ENCODE measurements at places on chromosomes 7 and 10.

DNA sequence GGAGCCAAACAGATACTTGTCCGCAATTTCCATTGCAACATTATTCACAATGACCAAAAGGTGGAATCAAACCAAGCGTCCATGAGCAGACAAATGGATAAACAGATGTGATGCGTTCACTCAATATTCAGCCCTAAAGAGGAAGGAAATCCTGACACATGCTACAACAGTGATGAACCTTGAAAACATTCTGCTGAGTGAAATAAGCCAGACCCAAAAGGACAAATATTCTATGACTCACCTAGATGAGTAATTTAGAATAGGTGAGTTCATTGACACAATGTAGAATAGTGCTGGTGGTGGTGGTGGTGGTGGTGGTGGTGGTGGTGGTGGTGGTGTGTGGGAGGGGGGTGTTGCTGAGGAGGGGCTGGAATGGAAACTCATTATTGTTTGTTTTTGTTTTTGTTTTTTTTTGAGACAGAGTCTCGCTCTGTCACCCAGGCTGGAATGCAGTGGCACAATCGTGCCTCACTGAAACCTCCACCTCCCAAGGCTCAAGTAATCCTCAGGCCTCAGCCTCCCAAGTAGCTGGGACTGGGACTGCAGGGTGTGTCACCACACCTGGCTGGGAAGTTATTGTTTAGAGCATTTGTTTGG lies 28.6 kb downstream of the SMKR1 start:
- peak; percentile 64 for DNase-seq

- DNase-seq = no peak
Measured at GRCh38 chr7:129643550-129644170, 32.1 kb downstream of the NRF1 start.

DNA sequence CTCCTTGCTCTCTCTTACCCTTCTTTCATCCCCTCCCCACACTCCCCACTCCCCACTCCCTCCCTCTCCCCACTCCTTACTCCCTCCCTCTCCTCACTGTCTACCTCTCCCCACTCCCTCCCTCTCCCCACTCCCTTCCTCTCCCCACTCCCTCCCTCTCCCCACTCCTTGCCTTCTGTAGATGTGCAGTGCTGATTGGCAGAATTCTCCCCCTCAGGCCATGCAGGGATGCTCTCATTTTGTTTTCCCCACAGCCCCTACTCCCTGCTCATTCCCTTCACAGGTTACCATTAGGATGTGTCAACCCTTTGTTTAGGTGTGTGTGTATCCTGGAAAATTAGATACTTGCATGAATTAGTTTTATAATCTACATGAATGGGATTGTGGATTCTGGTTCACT lies 90.3 kb downstream of the CELF2 start:
- no peak for DNase-seq

GRCh38 chr7:27442455-27442854 lies 199.9 kb downstream of the EVX1 start:
- no peak for DNase-seq

GRCh38 chr7:30269490-30269889 lies 14.9 kb upstream of the ZNRF2 start:
- DNase-seq = no peak

- no peak for DNase-seq
Measured at GRCh38 chr7:47300472-47301104, 281.3 kb downstream of the TNS3 start.

DNA sequence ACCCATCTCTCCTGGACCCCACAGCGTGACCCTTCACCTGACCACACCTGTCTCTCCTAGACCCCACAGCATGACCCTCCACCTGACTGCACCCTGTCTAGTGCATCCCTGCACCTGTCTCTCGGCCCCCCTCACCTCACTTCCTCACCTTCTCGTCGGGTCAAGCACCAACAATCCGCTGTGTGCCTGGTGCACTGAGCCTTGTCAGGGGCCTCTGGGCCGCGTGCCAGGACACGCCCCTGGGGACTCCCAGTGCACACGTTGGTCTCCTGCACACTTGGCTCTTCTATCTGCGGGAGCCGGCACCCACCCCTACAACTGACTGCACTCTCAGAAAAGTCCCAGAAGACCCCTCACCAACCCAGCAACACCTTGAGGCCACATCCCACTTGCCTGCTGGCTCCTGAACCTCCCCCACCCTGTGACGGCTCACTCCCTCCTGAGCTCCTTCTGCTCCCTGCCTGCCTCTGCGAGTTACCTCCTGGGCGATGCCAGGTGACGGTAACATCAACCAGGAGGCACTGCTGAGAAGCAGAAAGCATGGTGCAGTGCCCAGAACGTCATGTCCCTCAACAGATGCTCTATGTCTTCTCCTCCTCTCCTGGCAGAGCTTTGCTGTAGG lies 147.6 kb downstream of the DIP2C start:
- DNase-seq = no peak

- DNase-seq = peak; percentile 76
Measured at GRCh38 chr10:49569031-49569631, 30.2 kb upstream of the ERCC6 start.

GRCh38 chr7:156122752-156123354 lies 310.6 kb upstream of the SHH start:
- DNase-seq = no peak

DNA sequence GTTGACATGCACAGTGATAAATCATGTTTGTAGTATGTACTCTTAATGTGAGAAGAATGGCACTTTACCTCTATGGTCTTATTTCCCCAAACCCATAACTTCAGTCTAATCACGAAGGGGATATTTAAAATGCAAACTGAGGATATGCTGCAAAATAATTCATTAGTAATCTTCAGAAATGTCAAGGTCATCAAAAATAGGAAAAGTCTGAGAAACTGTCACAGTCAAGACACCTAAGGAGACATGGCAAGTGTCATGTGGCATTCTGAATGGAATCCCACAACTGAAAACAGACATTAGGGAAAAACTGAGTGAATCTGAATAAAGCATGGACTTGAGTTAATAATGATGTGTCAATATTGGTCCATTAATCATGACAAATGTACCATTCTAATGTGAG lies 605.5 kb upstream of the ANKRD30A start:
- no peak for DNase-seq

DNA sequence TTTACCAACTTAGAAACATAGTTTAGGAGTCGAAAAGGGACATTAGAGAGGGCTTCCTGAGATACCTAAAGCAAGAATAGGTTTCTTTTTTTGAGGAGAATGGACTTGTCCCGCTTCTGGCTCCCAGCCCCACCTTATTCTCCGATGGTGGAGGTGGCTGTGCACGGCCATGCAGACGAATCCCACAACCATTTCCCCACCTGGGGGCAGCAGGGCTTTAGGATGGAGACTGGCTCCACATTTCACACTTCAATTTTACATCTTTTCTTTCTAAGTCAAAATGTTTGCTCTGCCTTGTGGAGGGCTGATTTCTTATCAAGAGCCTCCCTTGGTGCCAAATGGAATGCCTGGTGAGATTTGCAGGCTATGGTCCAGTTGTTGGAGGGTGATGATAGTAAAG lies 118.5 kb downstream of the GLRX3 start:
- no peak for DNase-seq

DNA sequence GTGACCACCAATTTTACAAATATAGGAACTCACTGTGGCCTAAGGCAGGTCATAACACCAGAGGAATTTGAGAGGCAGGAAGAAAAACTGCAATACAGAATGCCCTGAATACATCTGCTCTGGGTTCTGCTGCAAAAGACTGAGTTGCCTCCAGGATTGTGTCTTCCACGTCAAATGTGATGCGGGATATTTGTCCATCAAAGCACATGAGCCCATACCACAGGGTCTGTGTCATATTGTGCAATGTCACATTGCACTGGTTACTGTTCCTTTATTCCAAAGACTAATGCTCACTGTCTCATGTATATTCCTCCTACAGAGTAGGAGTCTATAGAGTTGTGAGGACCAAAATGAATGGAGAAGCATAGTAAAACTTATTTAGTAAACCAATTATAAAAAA lies 58.6 kb upstream of the ABCB4 start:
- DNase-seq = no peak

DNA sequence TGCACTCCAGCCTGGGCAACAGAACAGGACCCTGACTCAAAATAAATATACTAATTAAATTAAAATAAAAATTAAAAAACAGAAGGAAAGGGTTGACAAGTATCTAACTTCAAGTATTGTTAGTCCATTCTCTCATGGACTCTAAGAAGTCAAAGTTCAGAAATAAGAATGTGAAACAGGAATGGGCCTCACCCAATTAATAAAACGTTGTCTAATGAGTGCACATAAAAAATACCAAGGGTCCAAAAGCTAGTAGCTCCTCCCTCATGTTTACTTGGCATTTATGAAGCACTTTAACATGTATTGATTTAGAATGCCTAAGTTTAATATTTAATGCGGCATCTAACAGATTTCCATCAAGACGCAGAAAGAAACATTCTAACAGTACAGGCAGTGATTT lies 18.9 kb downstream of the FAM171A1 start:
- no peak for DNase-seq

Measured in PC-9 (cell line).